IMR-90 (cell line): ENCODE measurements at places on chromosomes 6 and 20. TPM values are rescaled to one million over a fixed set of nuclear protein-coding genes. Genes with fewer than 3 reads are reported as not detected.

DNA sequence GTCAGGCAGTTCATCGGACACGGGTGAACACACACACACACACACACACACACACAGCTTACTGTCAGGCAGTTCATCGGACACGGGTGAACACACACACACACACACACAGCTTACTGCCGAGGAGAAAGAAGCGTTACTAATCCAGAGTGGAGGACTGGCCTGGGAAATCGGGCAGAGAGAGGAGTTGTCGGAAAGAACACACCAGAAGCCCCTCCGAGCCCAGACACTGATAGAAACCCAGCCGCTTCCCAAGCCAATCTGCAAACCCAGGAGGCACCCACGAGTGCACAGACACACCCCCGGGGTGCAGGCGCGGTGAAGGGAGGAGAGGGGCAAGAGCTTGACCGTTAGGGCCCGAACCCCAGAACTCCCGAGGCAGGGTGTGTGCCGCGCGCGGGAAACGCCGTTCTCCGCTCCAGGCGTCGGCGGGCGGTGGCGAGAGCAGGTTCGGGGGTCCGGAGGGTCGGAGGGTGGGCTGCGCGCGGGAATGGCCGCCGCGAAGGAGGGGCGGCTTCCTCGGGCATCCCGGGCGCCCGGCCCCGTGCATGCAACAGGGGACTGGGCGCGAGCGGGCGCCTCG lies 636 bp downstream of the ELOVL2 start:
- peak; percentile 44 for DNase-seq

GRCh38 chr20:4225745-4226144 lies 210.4 kb upstream of the RNF24 start:
- DNase-seq: peak; percentile 98

- DNase-seq: peak; percentile 58
Observed at GRCh38 chr6:7773322-7773721, 47.4 kb downstream of the BMP6 start.

GRCh38 chr6:95601133-95601532 lies 23.8 kb downstream of the MANEA start:
- DNase-seq: peak; percentile 81

Gene SOBP
- 0.72 and 1.1 TPM in 2 replicates for total RNA-seq

Gene HRH3
- not detected in 2 replicates for total RNA-seq

- DNase-seq: peak; percentile 73
Observed at GRCh38 chr6:19472153-19472552, 365.0 kb upstream of the ID4 start.

DNA sequence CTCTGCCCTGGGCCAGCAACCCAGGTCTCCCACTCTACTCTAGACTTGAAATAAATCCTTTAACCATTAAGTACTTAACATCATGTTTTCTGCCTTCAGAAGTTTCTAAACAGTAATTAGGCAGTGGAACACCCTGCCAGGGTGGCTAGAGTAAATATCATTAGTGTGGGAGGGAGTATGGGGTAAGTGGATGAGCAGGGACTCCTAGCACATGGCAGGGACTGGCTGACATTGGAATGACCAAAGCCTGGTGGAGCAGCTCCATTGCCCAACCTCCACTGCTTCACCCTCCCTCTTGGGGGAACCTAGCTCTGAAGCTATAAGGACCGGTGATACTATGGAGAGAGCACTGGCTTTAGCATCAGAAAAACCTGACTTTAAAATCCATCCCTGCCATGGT lies 167.1 kb downstream of the MAFB start:
- DNase-seq: no peak

GRCh38 chr20:2742934-2743559 lies 50.5 kb downstream of the EBF4 start:
- DNase-seq: peak; percentile 59

- DNase-seq: peak; percentile 25
Observed at GRCh38 chr20:20614391-20614790, 98.1 kb downstream of the RALGAPA2 start.

Gene LY6G6C
- total RNA-seq: not detected in 2 replicates

Gene DEFB132
- total RNA-seq: not detected in 2 replicates

- no peak for DNase-seq
Observed at GRCh38 chr6:36508532-36508931, 38.7 kb downstream of the STK38 start.

DNA sequence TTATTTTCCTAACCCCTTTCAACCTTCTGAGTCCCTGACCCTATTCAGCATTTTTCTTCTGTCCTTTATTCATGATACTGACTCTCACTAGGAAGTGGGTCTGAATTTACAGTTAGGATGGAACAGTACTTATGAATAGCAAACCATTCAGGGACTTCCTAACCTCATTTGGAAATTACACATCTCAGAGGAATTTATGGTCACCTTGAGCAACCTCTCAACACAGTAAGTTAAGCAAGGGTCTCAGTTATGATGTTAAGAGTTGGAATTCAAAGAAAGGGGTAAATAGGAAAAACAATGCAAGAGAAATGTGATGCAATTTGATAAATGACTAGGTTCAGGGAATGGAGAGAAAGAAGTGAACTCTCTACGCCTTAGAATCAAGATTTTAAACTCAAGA lies 97.3 kb downstream of the GPR6 start:
- no peak for DNase-seq

Gene TRIM40
- not detected in 2 replicates for total RNA-seq

- no peak for DNase-seq
Observed at GRCh38 chr20:62778601-62779416, 17.5 kb upstream of the MRGBP start.

Gene LPIN3
- 1.7 and 2.3 TPM in 2 replicates for total RNA-seq

Gene MYLK2
- 0.18 and 0.28 TPM in 2 replicates for total RNA-seq

- no peak for DNase-seq
Observed at GRCh38 chr6:134624781-134625180, 306.9 kb upstream of the SGK1 start.

Gene SOX18
- not detected in 2 replicates for total RNA-seq

GRCh38 chr6:136593748-136594490 lies 43.7 kb upstream of the MAP7 start:
- peak; percentile 100 for DNase-seq

GRCh38 chr6:67287566-67287965 lies 1347.5 kb upstream of the ADGRB3 start:
- DNase-seq: no peak

DNA sequence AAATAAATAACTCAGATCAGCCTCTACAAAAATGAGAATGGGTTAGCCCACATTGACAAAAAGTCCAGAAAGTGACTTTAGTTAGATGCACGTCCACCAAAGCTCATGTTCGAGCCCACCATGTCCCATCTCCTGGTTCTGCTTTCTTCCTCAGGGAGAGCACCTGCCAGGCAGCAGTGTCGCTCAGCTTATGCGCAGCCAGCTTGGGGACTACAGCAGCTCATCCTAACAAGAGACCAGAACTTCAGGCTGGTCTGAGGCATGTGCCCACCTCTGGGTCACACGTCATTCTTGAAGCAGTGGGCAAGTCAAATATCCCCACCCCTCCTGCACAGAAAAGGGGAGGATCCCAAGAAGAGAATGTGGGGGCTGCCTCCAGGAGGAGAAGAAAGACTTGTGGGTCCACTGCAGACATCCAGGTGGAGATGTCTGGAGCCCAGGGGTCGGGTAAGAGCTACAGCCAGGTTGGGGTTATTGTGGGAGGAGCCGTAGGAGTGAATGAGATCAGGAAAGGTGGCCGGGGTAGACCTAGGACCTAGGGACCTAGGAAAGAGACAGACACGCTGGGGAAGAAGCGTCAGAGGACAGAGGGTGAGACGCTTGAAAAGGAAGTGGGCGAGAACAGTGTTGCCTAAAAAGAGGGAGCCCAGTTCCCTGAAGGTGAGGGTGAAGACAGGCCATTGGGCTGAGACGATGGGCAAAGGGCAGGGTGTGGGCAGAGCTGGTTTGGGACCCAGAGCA lies 52.5 kb downstream of the SSR1 start:
- DNase-seq: no peak

- no peak for DNase-seq
Observed at GRCh38 chr6:144690133-144690532, 405.0 kb downstream of the UTRN start.

GRCh38 chr6:11370191-11371018 lies 137.9 kb upstream of the NEDD9 start:
- no peak for DNase-seq

GRCh38 chr6:119501798-119502483 lies 152.4 kb upstream of the MAN1A1 start:
- DNase-seq: no peak

GRCh38 chr20:21430020-21430419 lies 32.7 kb upstream of the NKX2-4 start:
- DNase-seq: no peak

Gene ANKRD66
- total RNA-seq: not detected in 2 replicates

DNA sequence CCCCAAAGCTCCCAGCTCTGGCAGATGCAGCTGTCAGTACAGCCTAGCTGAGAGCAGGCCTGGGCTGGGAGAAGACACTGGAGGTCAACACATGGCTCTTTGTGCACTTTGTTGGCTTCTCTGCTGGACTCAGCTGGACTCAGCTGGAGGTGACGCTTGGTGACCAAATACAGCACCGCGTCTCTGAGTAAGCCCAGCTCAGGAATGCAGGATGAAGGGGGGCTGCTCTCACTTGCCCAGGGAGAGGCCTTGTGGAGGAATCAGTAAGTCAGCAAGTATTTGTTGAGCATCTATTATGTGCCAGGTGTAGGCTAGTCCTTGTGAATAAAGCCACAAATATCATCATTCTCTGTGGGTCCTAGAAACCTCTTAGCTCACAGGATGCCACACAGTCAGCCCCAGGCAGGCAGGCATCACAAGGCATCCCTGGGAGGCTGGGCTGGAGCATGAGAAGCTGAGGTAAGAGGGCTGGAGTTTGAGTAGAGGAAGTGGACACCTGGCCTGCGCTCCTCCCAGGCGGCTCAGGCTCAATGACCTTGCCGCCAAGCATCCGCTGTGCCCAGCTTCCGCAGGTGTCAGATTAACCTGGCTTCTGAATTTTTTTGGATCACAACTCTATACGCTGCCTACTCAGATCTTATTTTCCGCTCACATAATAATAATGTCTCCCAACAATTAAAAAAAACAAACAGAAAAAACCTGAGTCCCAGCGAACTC lies 95.4 kb downstream of the TMEM170B start:
- DNase-seq: peak; percentile 90

DNA sequence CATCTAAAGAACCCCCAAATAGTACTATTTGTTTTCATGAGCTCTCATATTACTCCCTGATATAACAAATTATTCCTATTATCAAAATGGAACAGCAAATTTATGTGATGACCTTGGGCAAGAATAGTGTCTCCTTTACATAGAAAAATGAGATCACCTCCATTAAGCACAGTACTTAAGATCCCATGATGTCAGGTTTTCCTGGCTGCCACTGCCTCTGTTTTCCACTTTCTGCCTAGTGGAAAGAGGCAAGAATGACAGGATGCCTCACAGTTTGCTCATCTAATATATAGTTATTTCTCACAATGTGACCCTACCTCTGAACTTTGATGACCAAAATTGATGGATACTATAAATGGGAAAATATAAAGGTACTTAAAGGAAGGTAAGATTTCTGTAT lies 260.1 kb upstream of the SGK1 start:
- peak; percentile 59 for DNase-seq

Gene SNAP91
- total RNA-seq: not detected in 2 replicates

Gene OXT
- total RNA-seq: not detected in 2 replicates

Gene TMEM14A
- 18.5 and 58.3 TPM in 2 replicates for total RNA-seq

GRCh38 chr6:6788394-6789032 lies 200.0 kb downstream of the LY86 start:
- DNase-seq: no peak

Gene BRD2
- total RNA-seq: 75.8 and 99.5 TPM in 2 replicates

DNA sequence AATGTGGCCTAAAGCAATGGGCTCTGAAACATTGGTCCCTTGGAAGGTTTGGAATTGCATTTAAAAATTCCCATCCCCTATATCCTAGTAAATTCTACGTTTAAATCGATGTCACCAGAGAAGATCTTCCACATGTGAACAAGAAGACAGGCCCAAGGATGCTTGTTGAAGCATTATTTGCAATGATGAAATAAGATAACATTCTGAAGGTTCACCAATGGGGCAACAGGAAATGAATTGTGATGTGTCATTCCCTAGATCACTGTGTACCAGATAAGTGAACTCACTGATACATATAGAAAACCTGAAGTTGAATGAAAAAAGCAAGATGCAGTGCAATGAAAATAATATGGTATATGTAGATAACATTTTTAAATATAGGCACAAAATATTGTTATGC lies 464.3 kb upstream of the BTBD3 start:
- peak; percentile 87 for DNase-seq

Gene TINAG
- total RNA-seq: not detected in 2 replicates

Gene MOCS1
- total RNA-seq: 8.1 and 9.5 TPM in 2 replicates

GRCh38 chr6:43178150-43178549 lies 3.8 kb upstream of the CUL9 start:
- no peak for DNase-seq

GRCh38 chr20:25014816-25015215 lies 22.3 kb upstream of the APMAP start:
- DNase-seq: no peak

DNA sequence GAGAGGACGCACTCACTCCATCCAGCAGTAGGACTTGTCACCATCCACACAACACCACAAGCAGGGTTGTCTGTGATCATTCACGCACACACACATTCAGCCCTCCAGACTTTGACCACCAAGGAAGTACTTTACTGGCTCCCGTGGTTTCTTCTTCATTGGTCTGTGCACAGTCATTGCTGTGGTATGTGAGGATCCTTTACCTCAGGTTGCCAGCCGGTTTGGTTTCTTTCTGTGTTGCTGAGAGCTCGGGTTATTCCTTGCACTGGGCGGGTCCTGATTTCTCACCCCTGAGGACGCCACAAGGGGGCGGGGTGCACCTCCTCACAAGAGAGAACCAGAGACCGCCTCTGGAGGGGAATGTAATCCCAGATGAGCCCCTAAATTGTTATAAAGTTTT lies 11.2 kb downstream of the SLC35A1 start:
- peak; percentile 43 for DNase-seq

DNA sequence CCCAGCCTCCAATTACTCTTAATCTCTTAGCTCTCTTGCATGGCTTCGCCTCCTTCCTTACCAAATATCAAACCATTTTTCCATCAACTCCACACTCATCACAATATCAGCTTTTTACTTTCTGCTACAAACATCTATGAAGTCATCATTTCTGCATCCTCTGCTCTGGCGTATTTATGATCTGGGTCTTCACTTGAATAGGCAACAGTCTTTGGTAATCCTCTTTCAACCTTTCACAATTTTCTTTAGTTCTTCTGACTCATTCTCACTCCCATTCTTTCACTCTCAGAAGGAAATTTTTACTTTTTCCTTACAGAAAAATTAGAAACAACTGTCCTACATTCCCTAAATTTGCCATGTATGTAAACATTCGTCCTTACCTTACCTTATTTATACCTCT lies 522.4 kb downstream of the HDGFL1 start:
- peak; percentile 60 for DNase-seq

DNA sequence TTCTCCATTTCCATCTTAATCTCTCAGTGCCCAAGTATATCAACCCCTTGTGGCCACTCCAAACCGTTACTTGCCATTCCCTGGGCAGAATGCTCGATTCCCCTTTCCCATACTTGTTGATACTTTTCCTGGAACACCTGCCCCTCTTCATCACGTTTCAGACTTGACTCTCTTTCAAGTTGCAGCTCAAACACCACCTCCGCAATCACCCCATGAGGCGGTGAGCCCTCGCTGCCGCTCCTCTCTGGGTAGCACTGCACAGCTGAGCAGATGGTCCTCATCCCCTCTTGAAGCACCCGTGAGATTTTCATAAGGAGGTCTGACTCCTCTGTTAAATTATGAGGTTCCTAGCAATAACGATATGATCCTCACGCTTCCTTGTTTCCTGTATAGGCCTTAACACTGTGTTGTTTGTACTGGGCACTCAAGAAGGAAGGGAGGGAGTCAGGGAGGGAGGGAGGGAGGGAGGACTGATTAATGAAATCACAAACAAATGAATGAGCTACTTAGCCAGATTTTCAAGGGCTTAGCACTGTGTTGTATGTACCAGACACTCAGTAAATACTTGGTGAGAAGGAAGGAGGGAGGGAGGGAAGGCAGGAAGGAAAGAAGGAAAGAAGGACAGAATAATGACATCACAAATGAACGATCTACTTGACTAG lies 8.0 kb upstream of the UQCC2 start:
- DNase-seq: no peak
